ENCODE measurements at places on chromosomes 4 and X. TPM values are rescaled to one million over a fixed set of nuclear protein-coding genes. Genes with fewer than 3 reads are reported as not detected.

DNA sequence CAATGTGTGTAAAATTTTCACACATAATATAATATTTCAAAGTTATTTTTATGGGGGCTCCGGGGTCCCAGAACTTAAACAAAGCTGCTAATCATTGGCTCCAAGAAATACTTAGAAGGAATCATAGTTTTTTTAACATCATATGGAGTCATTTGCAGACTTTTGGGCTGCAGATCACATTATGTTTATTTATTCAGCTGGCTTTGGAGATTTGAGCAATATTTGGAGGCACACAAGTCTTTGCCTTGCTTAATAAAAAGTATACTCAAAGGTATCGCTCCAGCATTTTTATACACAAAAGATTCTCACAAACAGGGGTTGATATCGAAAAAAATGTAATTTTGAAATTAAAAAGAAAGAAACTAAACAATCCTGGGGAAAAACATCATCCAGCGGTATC is 382.5 kb upstream of the TENM3 start:
- no peaks in the 10 kb centered on the region for H3K4me1 ChIP-seq
- no peaks in the 10 kb centered on the region for H3K27me3 ChIP-seq
- no peak overlapping the region for H3K27ac ChIP-seq

- H3K27ac ChIP-seq, result no peak overlapping the region
Measured at GRCh38 chr4:185040523-185040922, 22.2 kb downstream of the HELT start.

- no peak for DNase-seq
- no peaks in the 10 kb centered on the region for H3K36me3 ChIP-seq
- no peak overlapping the region for H3K4me3 ChIP-seq
- H3K27ac ChIP-seq, result no peak overlapping the region
- no peaks in the 10 kb centered on the region for H3K4me1 ChIP-seq
Measured at GRCh38 chr4:109746728-109747127, 16.9 kb upstream of the PLA2G12A start.

DNA sequence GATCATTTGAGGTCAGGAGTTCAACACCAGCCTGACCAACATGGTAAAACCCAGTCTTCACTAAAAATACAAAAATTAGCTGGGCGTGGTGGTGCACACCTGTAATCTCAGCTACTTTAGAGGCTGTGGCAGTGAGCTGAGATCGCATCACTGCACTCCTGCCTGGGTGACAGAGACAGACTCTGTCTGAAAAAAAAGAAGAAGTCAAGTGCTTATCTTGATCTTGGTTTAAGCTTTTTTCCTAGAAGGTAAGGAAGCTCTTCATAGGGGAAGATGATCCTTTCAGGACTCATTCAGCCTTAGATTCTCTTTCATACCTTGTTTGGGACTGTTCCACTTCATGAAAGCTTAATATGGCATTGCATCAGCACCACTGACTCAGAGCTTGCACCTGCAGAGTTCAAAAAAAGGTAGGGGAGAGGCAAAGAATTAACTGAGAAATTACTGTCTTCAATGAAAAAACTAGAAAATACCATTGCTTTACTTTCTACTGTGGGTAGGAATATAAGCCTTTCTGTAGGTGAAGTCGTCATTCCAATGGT is 70.8 kb upstream of the EPGN start:
- peak overlapping the region; percentile 34 for H3K27ac ChIP-seq
- peaks cover 7% of the 10 kb centered on the region for H3K4me1 ChIP-seq
- no peaks in the 10 kb centered on the region for H3K36me3 ChIP-seq
- H3K4me3 ChIP-seq, result no peak overlapping the region
- no peak for DNase-seq

GRCh38 chrX:10157032-10157341 is 212 bp downstream of the CLCN4 start:
- no peak overlapping the region for H3K4me3 ChIP-seq
- peaks cover 36% of the 10 kb centered on the region for H3K27me3 ChIP-seq
- peaks cover 11% of the 10 kb centered on the region for H3K4me1 ChIP-seq

GRCh38 chr4:52592287-52592686 is 66.8 kb downstream of the USP46 start:
- no peak overlapping the region for H3K27ac ChIP-seq
- H3K27me3 ChIP-seq, result no peaks in the 10 kb centered on the region
- H3K36me3 ChIP-seq, result peaks cover 3% of the 10 kb centered on the region
- no peak for DNase-seq
- peaks cover 7% of the 10 kb centered on the region for H3K4me1 ChIP-seq
- H3K4me3 ChIP-seq, result no peak overlapping the region

DNA sequence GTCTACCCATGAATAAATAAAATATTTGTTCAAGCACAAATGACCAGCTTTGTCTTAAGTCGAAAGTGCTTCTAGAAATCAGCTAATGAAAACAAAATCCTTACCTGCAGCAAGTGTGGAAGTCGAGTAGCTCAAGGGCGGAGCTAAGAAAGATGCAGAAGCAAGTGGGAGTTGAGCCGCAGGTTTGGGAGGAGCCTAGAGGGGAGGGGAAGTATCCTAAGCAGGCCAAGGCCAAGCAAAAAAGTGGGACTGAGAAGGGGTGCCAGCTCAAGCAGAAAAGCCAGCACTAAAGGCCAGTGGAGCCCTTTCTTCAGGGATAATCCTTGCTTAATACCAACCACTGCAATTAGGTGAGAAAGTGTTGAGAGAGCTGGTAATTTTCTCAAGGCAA is 60.8 kb downstream of the DLG3 start:
- H3K4me3 ChIP-seq, result no peak overlapping the region
- no peaks in the 10 kb centered on the region for H3K27me3 ChIP-seq
- peaks cover 38% of the 10 kb centered on the region for H3K4me1 ChIP-seq
- DNase-seq, result no peak
- H3K27ac ChIP-seq, result peak overlapping the region; percentile 62

DNA sequence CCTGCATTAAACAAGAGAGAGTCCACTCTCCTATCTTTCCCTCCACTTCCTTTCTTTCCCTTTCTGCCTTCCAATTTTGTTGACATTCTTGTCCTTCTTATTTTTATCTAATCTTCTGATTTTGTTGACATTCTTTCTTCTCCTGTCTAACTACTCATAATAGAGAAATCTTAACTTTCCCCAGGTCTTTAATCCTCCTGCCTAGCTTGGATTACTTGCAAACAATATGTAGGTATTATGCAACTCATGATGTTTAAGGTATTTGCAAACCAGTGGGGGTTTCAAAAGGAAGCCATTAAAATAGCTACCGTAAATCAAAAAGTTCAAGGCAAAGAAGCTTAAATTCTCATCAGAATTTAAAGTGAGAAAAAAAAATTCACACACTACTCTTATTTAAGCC is 53.9 kb downstream of the PROM1 start:
- no peak for DNase-seq
- H3K4me1 ChIP-seq, result no peaks in the 10 kb centered on the region
- H3K27me3 ChIP-seq, result peaks cover 13% of the 10 kb centered on the region
- H3K27ac ChIP-seq, result no peak overlapping the region

GRCh38 chrX:136387951-136388502 is 87.3 kb downstream of the ADGRG4 start:
- H3K27me3 ChIP-seq, result peaks cover 4% of the 10 kb centered on the region
- H3K36me3 ChIP-seq, result no peaks in the 10 kb centered on the region
- H3K4me3 ChIP-seq, result no peak overlapping the region

Gene KLKB1
- not detected for total RNA-seq

Gene HAUS3
- 19.5 TPM for total RNA-seq

Gene FRMD7
- total RNA-seq, result not detected

Gene PNMA6A
- 0.43 TPM for total RNA-seq

Gene KIT
- 0.27 TPM for total RNA-seq

Gene CD99L2
- total RNA-seq, result 11.9 TPM

Data from activated CD8-positive, alpha-beta T cell treated with anti-CD3 and anti-CD28 coated beads for 36 hours (primary cell).